ENCODE measurements at places on chromosomes 3 and 15.

DNA sequence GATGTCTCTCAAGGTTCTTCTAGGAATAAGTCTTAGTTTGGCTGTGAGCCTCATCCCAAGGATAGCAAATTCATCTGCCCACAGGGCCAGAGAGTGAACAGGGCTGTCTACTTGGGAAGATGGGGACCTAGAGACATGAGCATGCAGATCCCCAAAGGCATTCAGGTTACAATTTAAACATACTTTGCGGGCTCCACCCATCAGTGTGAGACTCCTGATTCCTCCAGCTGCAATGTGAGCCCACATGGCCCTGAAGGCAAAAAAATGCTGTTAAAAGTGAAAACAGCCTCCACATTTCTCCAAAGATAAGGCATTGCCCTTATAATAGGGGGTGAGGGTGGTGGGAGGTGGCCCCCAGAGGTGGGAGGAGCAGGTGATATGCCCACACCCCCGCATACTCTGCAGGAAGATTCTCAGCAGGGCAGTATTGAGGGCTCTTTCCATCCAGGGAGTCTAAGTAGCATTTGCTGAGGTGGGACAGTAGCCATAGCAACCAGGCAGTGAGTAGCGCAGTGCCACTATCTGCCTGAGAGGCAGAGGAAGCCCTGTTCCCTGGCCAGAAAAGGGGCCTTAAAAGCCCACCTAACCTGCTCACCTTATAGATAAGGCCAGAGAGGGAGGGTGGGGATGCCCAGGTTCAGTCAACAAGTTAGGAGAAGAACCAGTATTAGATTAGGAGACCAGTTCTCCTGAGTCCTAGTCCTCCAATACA lies 31.2 kb downstream of the TGM4 start:
- DNase-seq = no peak

DNA sequence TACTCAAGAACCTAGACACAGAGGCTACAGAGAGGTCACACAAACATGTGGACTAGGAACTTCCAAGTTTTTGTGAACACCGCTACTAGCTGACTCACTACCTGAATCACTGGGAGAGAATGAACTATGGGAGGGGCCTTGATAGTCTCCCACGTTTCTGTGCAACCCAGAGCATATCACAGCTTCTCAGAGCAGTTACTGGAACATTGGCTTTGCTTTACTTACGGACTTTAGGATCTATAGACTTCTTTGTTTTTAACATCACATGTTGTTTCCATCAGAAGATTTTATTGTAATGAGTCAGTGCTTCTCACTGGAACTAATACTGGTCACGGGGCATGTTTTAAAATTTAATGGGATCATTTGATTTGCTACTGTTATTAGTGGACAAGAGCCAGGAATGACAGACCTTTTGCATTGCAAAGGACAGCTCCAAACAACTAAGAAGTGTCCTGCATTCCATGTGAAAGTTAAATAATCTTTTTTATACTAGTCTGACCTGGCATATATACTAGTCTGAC lies 35.6 kb downstream of the RTP4 start:
- no peak for DNase-seq

DNA sequence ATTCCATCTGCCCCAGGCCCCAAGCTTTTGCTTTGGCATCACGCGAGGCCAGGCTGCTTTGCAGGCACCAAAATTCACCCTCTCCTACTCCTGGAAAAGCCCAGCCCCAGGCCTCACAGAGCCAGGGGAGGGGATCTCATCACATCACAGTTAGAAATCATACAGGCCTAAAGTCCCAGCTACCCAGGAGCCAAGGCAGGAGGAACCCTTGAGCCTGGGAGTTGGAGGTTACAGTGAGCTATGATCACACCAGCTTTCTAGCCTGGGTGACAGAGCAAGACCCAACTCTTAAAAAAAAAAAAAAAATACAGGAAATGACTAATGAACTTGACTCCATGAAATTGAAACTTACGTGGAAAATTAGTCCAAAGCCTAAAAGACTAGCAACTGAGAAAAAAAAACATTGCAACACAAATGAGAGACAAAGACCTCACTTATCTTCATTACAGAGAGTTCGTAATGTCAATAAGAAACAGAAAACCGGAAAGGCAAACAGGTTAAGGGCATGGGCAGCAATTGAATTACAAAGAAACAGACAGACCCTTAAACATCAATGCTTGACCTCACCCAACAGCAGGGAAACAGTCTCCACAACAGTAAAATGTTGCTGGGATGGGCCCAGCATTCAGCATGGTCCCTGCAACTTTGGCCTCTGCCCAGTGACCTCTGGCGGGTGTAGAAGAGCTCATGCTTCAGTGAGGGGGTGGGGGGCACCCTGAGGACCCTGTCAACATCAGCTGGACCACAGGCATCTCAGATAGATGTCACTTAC lies 151.5 kb downstream of the LRRK1 start:
- DNase-seq = no peak

GRCh38 chr3:52221563-52222318 lies 3.7 kb downstream of the TLR9 start:
- no peak for DNase-seq

DNA sequence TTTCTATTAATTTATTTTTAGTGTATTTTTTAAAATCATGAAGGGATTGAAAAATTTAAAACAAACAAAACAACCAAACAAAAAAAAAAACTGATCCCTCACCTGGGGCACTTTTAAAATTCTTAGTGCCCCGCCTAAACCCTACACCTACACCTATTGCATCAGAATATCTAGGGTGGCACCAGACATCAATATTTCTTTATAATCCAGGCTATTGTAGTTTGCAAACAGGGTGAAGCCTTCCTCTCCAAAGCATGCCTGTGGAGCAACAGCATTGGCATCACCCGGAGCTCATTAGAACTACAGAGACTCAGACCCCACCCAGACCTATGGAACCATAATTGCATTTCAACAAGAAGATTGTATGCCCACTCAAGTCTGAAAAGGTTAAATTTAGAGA lies 54.9 kb upstream of the ACP3 start:
- no peak for DNase-seq

DNA sequence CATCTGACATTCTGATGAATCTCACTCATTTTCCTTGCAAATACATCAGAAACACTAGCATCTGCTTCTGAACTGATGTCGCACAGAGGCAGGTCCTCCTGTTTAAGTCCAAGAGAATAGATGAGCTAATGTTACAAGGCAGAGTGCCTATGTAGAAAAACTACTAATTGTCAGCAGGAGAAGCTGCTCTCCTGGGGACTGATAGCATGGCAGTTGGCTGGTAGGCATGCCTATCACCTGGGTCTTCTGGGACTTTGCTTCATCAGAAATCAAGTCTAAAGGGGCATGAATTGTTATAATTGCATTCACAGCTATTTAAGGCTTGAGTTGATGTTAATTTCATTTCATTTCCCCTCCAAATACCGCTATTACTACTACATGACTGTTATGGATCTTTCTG lies 457.2 kb downstream of the RAP2B start:
- DNase-seq = no peak

DNA sequence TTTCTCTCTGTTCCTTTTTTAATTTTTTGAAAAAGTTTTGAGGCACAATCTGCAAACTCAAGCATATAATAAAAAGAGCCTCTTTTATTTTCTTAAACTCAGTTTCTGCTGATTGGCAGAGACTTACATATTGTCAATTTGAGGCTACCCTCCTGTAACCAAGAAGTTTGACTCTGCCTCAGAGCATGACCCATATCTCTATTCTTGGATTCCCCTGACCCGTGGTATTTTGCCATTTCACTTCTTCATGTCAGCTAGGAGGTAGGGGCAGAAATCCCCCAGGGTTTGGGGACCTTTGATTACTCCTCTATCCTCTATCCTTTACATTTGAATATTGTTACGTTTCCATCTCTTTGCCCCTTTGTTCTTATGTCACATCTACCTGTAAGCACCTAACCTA lies 479.1 kb upstream of the ALCAM start:
- no peak for DNase-seq

DNA sequence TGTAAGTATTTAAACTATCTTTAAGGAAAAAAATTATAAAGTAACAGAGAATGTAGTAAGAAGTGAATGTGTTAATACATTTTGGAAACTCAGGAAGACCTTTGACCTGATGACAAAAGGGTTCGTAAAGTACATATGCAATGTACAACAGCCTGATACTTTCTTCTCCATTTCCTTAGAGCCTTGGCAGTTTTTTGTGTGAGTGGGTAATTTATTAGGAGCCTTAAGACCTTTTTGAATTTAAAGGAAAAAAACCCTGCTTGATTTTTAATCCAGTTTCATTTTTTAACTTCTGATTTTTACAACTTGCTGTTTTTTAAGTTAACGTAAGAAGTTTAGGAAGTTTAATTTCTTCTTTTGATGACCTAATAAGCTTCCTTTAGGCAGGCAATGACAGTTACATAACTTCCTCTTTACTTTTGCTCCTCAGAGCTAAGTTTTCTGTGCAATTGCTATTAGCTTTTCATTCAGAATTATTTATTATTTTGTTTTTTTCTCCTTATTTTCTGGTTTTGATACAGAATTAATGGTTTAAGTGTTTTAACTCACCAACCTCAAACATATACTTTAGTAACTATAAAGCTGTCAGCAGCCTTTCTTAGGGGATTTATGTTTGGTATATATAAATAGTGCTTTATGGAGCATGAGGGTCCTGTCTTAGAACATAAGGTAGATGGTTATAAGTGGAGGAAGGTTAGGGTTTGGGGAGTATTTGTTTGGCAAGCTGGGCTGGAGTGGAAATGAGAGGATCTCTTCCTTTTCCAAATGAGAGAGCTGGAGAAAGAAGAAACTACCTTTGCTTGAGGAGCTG lies 35.2 kb downstream of the ARMC8 start:
- DNase-seq = no peak

- DNase-seq = no peak
Observed at GRCh38 chr3:194587438-194587931, 45.7 kb downstream of the TMEM44 start.

GRCh38 chr15:75659928-75660645 lies 12.4 kb downstream of the SNX33 start:
- DNase-seq = no peak

DNA sequence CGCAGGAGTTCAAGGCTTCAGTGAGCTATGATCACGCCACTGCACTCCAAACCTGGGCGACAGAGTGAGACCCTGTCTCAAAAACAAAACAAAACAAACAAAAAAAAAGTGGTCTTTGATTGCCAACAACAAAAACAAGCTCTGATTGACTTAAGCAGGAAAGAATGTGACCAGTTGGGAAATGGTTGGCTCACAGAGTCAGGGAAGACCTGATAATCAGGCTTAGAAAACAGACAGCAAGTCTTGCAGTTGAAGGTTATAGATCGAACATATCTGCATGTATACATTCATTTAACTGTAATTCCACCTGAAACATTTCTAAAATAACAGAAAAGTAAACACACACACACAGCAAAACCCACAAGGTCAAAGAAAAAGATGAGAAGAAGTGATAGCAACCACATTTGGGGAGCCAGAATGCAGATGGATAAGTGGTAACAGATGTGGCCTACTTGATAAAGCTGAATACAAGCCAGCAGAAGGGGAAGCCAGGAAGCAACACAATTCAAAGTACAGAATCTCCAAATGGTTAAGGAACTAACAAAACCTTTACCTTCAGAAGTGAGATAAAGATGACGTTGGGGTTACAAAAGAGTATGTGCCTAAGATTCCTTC lies 699.9 kb upstream of the ZNF385D start:
- DNase-seq = no peak

DNA sequence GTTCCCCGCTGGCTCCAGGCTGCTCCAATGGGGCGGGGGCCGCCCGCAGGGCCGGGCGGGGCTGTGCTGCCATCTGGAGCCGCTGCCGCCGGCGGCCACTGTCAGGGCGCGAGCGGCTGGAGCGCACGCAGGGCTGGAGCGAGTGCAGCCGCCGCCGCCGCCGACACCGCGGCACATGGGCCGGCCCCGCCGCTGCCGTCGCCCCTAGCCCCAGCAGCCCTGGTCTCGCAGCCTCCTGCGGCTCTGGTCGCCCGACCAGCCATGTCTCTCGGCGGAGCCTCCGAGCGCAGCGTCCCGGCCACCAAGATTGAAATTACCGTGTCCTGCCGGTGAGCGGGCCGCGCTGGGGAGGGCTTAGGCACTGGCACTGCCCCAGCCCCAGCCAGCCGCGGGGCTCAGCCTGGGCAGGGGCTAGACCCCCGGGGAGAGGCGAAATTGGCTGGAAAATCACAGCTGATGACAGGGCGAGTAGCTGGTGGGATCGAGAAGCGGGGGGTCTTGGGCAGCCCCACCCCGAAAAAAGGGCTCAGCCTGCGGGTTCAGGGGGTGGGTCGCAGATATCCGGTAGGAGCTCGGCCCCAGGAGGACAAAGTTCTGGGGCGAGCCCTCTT lies at the start of gene CPNE9:
CPNE9 (plus strand) TSS at position 98 of the 611 bp plus-strand sequence; CDS start at position 262, 164 bp downstream.
- no peak for DNase-seq

GRCh38 chr3:22685597-22685996 lies 517.5 kb upstream of the UBE2E2 start:
- DNase-seq = no peak

- DNase-seq = no peak
Observed at GRCh38 chr15:74535388-74536084, 5.5 kb upstream of the ARID3B start.
